ENCODE measurements at places on chromosomes 1 and 21.
A peak's percentile ranks its signal among the peaks of the same experiment; 100 is the strongest.

- no peak for ATAC-seq
Measured at GRCh38 chr1:91844862-91845528, 41.0 kb downstream of the TGFBR3 start.

DNA sequence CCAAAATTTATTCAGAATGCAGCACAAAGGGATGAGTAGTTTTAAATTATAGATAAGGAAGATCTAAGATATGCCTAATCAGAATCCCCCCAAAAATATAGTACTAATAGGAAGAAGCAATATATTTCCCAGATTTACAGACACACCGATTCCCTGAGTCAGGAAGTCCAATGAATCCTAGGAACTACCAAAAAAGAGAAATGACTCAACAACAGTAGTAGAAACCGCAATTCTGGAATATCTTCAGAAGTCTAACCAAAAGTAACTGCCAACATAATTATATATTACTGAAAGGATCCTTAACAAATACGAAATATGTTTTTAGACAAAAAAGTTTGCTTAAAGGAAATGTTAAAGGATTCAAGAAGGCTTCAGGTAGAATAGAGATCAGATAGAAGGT, 10.3 kb downstream of the AHCTF1 start:
- no peak for ATAC-seq

- peak; percentile 55 for ATAC-seq
Measured at GRCh38 chr1:30929135-30929889, 20.8 kb upstream of the SDC3 start.

DNA sequence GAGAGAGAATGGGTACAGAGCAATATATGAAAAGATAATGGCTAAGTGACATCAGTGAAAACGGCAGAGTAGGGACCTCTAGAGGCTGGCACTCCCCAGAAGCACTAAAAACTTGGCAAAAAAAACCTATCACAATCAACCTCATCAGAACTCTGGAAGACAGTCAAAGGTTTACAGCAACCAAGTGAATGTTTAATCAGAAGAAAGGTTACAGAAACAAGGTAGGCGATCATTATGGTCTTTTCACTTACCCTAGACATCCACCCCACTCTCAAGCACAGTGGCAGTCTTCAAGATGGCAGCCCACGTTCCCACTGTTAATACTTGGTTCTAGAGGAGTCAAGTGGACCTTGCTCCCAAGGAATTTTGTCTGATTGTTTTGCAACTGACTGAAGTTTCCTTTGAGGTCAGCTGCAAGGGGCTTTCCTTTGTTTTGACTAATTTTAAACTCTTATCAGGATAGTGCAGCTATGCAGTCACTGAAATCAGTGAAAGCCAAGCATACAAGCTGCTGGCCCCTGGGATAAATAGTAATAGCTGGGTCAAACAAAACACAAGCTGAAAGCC, 7.2 kb downstream of the KIFAP3 start:
- ATAC-seq, result no peak

GRCh38 chr1:40723196-40723955, 31.9 kb downstream of the NFYC start:
- no peak for ATAC-seq

- no peak for ATAC-seq
Measured at GRCh38 chr1:68128820-68129219, 78.4 kb upstream of the DIRAS3 start.

DNA sequence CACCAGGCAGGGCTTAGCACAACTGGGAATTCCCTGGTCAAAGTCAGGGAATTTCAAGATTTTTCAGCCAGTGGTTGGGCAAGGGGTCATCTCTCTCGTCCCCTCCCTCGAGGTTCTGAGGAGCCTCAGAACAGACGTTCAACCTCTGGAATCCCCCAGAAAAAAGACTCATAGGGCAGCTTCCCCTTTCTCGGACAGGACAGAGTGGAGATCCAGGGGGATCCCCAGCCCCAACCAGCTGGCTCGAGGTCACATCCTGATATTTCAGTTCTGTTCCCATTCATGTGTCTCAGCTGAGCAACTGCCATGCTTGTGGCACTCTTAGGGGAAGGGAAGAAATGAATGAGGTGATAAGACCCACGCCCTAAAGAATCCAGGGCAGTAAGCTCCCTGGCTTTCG, 4.9 kb upstream of the LAD1 start:
- ATAC-seq, result peak; percentile 14

DNA sequence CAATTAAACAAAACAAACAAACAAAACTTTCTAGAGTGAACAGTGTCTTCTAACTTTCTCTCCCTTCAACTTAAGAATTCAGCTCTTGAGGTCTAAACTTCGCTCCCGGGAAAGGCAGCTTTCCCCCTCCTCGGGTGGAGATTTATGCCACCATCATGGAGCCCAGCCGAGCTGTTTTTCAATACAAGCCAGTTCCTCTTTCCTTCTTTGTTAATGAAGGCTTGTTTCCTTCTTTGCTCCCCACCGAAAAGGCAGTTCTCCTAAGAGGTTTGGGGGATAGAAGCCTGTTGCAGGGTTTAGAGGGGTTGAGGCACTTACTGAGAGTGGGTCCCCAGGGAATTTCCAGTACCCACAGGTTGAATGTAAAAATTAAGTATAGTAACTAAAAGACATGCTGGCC, 26.5 kb downstream of the OLIG1 start:
- no peak for ATAC-seq

DNA sequence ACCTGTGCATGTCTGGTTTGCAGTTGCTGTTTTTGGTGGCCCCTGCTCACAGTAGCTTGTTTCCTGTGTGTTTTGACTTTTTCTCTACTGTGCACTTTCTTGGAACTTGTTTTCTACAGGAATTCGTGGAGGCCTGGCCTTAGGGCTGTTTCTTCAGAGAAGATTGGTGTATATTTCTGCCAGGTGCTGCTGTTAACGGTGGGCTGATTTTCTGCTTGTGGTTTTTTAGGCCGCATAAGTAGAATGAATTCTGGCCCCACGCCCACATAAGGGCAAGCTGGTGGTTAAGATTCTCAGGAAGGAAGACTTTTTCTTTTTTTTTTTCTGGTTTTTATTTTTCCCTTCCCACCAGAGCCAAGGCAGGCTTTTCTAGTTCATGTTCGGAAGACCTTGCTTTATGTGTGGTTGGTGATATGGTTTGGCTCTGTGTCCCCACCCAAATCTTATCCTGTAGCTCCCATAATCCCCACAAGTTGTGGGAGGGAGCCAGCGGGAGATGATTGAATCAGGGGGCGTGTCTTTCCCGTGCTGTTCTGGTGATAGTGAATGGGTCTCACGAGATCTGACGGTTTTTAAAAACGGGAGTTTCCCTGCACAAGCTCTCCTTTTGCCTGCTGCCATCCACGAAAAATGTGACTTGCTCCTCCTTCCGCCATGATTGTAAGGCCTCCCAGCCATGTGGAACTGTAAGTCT, 71.5 kb upstream of the DISP3 start:
- ATAC-seq, result no peak

GRCh38 chr1:44424747-44425146, 19.7 kb downstream of the RNF220 start:
- no peak for ATAC-seq

- no peak for ATAC-seq
Measured at GRCh38 chr1:207243442-207244408, 77.8 kb upstream of the CD55 start.

Measured in activated CD4-positive, CD25-positive, alpha-beta regulatory T cell treated with anti-CD3 and anti-CD28 coated beads, Interleukin-2, amount 50 U/mL, for 24 hours (primary cell).